ELF-1 (cell line): ENCODE measurements at places on chromosomes 16 and 17.

- DNase-seq: no peak
Measured at GRCh38 chr16:67181346-67181745, 2.4 kb downstream of the MATCAP1 start.

DNA sequence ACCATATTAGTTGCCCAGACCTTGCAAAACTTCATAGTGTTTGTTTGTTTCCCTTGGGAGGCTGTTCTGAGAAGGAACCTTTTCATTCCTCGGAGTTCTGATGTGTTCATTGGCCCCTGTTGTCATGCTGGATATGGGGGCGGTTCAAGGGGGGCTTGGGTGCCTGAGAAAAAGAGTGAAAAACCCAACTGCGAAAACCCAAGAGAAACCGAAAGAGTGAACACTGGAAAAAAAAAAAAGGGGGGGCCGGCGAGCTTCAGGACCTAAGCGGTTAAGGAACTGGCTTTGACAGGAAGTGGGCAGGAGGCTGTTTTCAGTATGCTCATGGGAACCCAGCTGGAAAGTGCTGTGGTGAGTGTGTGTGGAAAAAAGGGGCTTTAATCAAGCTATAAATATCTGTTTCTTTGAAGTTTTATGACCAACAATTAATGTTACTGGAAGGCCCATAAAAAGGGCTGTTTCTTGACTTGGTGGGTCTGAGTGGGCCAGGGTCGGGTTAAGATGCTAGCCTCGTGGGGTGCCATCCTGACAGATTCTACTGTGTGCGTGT is 510.7 kb downstream of the MAF start:
- no peak for DNase-seq

DNA sequence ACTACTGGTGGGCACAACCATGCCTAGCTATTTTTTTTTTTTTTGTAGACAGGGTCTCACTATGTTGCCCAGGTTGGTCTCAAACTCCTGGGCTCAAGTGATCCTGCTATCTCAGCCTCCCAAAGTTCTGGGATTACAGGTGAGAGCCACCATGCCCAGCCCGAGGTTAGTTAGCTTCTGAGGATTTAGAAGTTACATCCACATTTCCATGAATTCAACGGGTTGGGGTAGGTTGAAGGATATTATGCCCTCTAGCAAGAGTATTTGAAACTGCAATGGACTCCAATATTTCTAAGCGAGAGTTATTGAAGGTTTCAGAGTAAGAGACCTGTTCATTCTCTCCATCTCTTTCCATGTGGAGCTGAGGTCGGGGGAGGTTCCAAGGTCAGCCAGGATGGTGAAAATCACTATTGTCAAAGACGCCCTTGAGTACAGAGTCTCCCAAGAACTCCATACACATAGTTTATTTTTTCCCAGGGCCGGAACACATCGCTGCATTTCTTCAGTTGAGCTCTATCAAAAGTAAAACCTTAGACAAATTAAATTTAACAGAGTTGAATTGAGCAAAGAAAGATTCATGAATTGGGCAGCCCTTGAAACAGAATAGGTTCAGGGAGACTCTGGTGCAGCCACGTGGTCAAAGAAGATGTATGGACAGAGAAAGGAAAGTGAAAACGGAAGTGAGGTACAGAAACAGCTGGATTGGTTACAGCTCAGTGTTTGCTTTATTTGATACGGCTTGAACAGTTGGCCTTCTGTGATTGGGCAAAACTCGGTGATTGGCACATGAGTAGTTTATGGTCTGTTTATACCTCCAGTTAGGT is 19.0 kb upstream of the ITPRIPL2 start:
- no peak for DNase-seq

- no peak for DNase-seq
Measured at GRCh38 chr17:13729466-13730134, 127.9 kb upstream of the HS3ST3A1 start.

DNA sequence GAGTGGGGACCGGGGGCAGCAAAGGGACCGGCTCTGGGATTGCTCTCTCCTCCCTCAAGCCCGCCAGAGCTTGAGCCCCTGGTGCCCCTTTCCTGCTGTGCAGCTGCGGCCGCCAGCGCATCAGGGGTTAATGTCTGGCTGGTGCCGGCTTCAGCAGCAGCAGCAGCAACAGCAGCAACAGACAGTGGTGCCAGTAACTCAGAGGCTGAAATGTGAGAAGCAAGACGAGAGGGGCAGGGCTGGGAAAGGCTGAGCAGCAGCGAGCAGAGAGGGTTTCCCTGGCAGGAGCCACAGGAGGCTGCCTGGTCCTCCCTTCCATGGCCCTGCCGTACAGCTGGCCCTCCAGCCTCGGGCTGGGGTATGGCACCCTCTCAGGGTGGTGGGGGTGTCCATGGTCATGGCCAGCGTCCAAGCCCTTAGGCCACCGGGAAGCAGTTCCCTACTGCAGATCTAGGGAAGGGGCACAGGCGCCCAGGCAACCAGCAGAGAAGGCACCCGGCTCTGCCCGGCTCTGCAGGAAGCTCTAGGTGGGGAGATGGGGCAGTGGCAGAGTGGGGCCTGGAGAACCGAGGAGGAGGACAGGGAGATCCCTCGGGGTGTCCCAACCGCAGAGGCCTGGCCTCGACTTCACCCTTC is 21.1 kb upstream of the TFAP4 start:
- peak; percentile 91 for DNase-seq

DNA sequence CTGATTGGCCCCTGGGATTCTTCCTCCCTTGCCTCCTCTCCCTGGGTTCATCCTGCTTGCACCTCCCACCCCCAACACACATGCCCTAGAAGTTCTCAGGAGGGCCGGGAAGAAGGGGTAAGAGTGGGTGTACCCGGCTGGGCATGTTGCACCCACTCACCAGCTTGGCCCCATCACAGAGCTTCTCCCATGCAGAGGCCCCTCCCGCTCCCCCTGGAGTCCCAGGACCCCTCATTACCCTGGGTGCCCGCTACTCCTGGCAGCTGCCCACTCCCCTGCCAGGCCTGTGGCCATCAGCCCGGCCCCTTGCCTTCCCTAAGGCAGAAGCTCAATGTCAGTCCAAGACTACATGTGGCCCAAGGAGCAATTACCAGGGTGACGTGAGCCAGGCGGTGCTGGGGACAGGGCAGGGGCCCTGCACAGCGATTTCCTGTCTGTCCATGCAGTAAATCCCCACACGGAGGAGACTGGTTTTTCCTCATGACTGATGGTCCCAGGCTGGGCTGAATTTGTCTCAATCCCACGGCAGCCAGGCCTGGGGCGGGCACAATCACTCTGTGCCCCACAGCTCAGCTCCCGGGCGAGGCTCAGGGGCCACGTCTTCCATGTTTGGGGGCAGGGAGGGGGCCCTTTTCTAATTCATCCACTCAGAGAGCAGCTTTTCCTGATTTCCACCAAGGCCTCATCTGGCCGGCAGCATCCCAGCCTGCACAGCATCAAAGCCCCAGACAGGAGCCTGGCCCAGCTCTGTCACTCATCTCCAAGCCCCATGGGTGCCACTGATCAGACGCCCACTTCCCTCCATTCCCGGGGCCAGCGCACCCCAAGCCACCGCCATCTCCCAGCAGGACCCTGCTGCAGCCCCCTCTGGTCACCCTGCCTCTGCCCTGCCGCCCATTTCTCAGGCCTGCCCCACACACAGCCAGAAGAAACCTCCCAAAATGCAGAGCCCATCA is 234.7 kb downstream of the KATNIP start:
- no peak for DNase-seq

DNA sequence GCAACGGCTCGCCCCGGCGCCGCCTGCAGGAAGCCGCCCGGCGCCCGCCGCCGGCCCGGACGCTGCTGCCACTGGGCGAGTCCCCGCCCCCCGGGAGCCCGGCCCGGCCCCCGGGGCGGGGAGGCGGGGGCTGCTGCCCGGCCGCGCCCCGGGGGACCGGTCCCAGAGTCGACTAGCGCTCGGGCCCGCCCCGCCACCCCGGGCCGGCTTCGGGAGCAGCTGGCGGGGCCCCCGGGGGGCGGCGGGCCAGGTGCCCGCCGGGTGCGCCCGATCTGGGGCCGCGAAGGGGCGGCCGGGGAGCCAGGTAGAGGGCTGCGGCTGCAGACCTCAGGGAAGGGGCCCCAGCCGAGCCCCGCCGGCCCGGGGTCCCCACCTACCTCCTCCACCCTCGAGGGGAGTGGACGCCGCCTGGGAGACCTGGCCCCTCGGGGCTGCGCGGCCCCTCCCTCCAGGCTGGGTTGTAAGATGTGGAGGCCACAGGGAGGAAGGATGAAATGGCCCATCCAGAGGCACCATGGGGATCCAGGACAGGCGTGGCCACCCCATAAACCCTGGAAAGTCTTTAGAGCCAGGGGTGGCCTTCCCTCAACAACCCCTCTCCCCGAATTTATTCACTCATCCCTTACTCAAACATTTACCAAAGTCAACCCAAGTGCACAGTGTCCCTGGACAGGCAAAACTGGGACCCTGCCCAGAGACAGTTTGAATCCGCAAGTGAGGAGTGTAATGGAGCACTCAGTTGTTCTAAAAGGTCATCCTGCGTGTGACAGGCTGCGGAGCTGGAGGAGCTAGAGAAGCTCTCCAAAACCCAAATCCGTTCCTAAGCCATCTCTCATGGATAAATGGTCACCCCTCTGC is at the start of gene CDYL2:
Gene CDYL2, minus strand, starts transcription at position 73 of the 858 bp plus-strand sequence. CDS start 425 bp downstream, outside the sequence.
- no peak for DNase-seq

DNA sequence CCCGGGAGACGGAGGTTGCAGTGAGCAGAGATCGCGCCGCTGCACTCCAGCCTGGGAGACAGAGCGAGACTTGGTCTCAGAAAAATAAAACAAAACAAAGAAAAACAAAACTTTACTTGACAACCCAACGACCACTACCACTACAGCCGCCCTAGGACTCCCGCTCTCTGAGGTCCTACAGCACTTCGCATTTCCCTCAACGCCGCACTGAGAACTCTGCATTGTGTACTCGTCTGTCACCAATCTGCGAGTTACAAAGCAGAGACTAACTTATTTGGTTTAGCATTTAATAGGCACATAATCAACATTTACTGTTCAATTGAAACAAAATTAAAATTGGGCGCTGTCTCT is 479 bp upstream of the ZNF207 start:
- DNase-seq: peak; percentile 48

DNA sequence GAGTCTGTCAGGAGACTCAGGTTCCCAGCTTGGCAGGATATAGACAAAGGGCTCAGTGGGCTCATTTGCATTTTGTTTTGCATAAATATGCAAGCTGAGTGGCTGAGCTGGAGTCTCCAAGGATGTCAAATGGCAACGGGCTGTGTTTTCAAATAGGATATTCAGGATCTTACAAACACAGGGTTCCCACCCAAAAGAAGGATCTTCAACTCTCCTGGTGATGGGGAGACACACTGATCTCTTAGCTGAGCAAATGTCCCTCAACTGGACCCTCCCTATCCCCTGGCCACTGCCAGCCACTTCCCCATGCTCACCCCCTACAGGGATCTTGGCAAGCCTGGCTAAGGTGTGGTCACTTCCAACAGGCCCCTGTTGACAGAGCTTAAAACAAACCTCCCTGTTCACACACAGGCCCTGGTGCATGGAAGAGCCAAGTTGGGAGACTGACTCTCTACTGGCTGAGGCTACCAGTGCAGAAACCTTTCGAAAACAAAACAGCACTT is 61.6 kb downstream of the SOX9 start:
- no peak for DNase-seq

DNA sequence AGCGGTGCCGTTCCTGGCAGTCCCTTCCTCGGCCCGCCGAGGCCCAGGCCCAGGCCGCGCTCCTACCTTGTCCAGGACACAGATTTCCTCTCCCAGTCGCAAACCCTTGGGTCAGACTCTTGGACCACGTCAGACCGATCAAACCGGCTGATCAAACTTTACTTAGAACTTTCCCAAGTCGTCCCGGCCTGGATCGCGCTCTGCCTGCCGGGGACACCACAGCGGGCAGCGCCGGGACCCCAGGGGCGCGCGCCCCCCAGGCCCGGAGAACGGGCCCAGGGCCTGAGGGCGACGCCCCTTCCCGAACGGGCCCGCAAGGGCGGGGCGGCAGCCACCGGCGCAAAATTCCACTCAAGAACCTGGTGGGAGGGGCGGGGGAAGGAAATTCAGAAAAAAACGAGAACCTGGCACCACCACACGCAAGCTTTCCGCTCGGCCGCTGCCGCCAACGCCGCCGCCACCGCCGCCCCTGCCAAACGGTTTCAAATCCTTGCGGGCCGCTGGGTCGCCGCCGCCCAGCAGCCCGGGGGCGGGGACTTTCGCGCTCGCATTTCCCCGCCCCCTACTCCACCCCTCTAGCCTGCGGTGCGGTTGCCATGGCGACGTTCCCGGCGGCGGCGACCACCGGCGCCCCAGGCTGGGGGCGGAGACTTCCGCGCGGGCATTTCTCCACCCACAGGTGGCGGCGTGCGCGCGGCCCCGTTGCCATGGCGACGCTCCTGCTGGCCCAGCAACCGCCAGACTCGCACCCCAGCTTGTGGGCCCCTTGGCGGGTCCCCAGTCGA is at the start of gene CEP112:
Gene CEP112, minus strand, starts transcription at position 541 of the 785 bp plus-strand sequence.
- peak; percentile 92 for DNase-seq

- DNase-seq: no peak
Measured at GRCh38 chr17:50637829-50638605, 3.3 kb downstream of the ABCC3 start.

- peak; percentile 81 for DNase-seq
Measured at GRCh38 chr17:29005936-29006511, at the start of gene SEZ6. SEZ6 (minus strand) TSS chr17:29006033; CDS start chr17:29005869, 164 bp downstream.

DNA sequence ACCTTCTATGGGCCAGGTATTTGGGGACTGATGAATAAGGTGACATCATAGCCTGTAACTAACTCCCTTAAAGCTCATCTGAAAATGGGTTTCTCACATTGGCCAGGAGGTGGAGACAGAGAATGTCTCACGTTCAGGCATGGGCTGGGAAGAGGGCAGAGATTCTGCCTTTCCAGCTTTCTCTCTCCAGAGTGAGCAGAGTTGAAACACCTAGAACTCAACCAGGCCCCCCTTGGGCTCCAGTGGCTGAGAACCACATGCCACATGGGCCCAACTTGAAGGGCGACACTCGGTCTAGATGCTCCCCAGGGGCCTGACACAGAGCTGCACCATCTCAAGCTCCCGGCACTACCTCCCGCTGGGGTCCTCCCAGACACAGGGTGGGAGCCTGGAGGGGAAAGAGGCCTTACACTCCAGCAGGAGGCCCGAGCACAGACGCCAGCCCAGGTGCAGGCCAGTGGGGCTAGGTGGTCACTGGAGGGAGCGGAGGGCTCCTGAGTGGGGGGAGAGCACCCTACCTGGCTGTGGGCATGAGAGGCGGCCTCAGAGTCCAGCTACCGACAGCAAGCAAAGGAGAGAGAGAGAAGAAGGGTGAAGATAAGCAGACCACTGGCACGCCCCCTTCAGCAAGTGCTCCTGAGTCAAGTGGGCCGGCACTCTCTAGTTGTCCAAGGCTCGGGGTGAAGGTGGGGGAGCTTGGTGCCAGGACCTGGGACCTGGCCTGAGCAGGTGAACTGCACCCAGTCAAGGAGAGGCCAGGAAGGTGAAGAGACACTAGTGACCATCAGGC is 55.9 kb downstream of the MYO18A start:
- peak; percentile 68 for DNase-seq

DNA sequence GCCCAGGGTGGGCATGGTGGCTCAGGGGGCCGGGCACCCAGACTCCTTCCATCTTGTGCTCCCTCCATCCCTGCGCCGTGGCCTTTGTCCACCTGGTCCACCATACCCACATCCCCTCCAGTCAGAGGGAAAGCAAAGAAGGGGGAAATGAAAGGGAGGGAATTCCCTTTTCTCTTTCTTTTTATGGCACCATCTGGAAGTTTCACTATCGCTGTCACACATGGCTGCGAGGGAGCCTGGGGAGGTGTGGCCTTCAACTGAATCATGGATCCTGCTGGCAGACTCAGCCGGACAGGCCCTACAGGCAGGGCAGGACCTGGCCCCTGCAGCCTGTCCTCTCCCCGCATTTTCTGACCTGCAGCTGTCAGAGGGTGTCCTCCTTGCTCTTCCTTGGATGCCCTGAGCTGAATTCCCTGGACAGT is 6.2 kb downstream of the SLC12A3 start:
- DNase-seq: peak; percentile 74
